ENCODE measurements at places on chromosomes 5 and 9.

GRCh38 chr5:158429564-158429963, 570.6 kb upstream of the CLINT1 start:
- no peak for DNase-seq

- DNase-seq = no peak
Measured at GRCh38 chr9:86807367-86807976, 139.8 kb downstream of the GAS1 start.

GRCh38 chr5:160357861-160358411, 12.5 kb downstream of the C1QTNF2 start:
- DNase-seq = no peak

DNA sequence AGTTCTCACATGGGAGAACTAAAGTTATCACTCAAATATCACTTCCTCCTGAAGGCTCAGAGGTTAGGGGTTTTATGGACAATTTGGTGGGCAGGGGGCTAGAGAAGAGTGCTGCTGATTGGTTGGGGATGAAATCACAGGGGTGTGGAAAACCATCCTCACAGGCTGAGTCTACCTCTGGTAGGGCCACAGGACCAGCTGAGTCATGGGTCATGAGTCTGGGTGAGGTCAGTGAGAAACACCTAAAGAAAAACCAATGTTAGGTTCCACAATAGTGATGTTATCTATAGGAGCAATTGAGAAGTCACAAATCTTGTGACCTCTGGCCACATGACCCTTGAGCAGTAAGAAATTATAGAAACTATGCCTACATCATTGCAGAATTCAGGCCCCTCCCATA, 203.3 kb upstream of the TARS1 start:
- DNase-seq = no peak

- no peak for DNase-seq
Measured at GRCh38 chr9:117101008-117101407, 313.8 kb downstream of the ASTN2 start.

DNA sequence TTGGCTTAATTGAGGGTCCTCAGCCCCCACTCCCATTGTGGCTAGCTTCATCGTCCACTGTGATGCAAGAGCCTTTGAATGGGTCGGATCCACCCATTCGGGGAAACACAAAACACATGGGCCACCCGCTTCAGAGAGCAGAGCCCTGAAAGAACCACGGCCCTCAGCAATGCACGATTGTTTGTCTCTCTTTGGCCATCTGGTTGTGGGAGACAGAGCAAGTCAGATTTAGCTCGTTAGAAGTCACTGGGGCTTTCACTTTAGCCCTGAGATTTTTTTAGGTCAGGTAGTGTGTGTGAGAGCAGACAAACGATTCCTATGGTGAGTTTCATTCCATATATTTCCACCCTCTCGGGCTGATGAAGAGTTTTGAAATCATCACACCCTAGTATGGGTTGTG, 12.9 kb upstream of the COL15A1 start:
- no peak for DNase-seq

DNA sequence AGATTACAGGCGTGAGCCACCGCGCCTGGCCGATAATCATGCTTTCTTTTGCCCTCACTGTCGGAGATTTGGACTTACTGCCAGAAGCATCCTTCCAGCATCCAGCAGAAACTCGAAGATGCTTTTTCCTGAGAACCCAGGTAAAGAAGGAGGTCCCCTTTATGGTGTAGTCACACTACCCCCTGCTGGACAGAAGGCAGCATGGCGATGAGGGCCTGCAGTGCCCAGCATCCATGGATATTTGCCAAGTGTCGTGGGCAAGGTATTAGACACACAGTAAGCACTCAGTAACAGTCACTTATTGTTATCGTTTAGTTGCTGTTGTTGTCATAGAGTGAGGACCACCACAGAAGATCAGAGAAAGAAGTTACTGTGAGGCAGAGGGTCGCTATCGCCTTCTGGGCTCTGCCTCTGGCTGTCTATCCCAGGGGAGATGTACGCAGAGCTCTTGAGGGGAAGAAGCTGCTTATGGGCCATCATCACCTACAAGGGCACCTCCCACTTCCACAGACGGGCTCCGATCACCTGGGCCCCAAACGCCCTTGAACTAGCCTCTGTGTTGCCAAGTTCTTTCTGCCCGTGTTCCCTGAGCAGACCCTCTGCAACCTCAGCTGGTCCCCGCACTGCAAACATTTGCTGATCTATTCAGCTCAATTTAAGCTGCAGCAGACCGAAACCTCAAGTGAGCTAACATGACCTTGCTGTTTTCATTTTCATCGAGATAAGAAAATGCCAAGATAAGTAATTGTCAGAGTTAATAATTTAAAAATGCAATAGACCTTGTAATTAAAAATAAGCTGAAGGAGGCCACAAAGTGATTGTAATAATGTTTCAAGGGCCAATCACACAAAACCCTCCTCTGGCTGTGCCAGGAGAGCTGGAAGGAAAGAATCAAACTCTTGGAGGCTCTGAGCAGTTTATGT, 23.9 kb downstream of the C5orf15 start:
- DNase-seq = no peak

- no peak for DNase-seq
Measured at GRCh38 chr9:103789686-103790085, 304.4 kb upstream of the SMC2 start.

- DNase-seq = no peak
Measured at GRCh38 chr5:16461782-16462181, 3.8 kb downstream of the ZNF622 start.

GRCh38 chr9:78280982-78281668, 15.8 kb upstream of the PSAT1 start:
- no peak for DNase-seq

GRCh38 chr5:154543380-154543779, 65.4 kb upstream of the HAND1 start:
- no peak for DNase-seq
